ENCODE measurements at places on chromosomes 5 and 9. TPM values are rescaled to one million over a fixed set of nuclear protein-coding genes. Genes with fewer than 3 reads are reported as not detected.
A peak's percentile ranks its signal among the peaks of the same experiment; 100 is the strongest.

GRCh38 chr5:18152671-18153070 lies 518.4 kb downstream of the TAF11L14 start:
- DNase-seq, result no peak

The SLC25A2 gene
- 0.22 TPM for total RNA-seq

- DNase-seq, result no peak
Measured at GRCh38 chr9:3348169-3348568, 177.6 kb downstream of the RFX3 start.

DNA sequence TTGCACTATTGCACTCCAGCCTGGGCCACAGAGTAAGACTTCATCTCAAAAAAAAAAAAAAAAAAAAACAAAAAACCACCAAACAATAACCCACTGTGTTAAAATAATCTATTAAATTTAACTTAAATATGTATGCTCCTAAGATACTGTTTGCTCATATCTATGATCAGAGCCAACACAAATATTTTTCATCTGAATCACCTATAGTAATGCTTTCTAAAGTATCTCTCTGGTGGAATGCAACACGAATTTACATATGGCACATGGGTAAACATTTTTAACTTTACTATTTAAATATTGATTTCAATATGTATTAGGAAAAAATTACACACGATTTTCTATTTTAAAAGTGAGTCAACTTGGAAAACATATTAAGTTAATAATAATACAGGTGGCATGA lies 196.4 kb downstream of the RFX3 start:
- no peak for DNase-seq

The PRR16 gene
- total RNA-seq, result not detected

The KIF2A gene
- 78.8 TPM for total RNA-seq

DNA sequence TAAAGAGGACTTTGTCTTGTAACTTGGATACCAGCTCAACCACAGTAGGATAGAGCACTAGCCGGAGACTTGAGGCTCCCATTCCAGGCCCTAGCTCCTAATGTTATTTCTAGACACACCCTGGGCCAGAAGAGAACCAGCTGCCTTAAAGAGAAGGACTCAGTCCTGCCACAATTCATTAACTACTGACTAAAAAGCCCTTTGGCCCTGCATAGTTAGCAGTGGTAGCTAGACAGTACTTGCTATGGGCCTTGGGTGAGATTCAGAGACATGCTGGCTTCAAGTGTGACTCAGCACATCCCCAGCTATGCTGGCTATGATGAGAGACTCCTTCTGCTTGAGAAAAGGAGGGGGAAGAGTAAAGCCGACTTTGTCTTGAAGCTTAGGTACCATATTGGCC lies 47.3 kb downstream of the TMEM167A start:
- no peak for DNase-seq

DNA sequence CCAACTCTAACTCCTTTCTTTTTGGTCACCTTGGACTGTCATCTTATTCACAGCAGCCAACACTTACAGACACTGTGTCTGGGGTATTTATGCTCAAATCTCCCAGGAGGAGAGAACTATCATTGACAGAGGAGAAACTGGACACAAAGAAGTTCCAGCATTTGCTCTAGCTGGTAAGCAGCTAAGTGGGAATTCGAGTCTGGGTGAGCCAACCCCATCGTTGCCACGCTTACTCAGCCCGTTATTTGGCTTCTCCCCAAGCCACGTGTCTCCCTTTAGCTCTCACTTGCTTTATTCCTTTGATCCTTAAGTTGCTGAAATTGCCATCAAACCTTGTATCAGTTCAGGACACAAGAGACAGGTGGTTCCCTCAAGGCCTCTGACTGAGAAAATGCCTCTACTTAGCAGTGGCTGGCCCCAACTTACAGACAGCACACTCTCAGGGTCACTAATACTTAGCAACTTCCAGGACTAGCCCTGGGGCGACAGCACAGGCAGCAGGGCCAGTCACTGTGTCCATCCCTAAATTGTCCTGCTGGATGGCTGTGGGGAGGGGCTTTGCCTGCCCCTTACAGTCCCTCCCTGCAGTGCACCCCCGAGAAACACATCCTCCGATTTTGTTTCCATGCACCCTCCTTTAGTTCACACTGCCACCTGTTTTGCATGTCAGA lies 1.4 kb downstream of the SLC36A2 start:
- DNase-seq, result no peak

GRCh38 chr5:87188391-87188790 lies 79.3 kb upstream of the RASA1 start:
- no peak for DNase-seq

The SHROOM1 gene
- total RNA-seq, result 2.0 TPM

GRCh38 chr9:76269789-76270188 lies 124.4 kb downstream of the RFK start:
- no peak for DNase-seq

DNA sequence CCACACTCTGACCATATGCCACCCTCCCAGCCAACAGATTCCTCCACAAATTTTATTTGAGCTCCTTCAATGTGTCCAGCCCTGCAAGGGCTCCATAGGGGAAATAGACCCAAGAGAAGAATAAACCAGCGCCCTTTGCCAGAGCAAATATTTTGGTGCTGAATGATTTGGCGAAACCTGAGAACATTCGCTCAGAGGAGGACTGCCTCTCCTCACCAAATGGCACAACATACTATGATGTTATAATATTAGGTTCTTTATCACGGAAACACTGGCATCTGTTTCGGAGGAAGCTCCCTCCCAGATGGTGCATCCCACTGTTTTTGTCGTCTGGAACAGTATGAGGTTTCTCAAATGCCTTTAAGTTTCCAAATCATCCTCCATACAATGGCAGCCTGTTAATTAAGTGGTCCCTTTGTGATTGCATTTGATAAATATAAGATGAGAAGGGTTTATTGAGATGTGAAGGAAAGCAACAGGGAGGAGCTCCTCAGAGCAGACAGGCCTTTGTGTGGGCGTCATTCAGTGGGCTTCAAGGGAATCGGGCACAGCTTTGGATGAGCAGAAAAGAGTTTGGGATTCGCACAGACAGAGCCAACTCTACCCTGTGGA lies 139.1 kb upstream of the ADRA1B start:
- DNase-seq, result no peak

DNA sequence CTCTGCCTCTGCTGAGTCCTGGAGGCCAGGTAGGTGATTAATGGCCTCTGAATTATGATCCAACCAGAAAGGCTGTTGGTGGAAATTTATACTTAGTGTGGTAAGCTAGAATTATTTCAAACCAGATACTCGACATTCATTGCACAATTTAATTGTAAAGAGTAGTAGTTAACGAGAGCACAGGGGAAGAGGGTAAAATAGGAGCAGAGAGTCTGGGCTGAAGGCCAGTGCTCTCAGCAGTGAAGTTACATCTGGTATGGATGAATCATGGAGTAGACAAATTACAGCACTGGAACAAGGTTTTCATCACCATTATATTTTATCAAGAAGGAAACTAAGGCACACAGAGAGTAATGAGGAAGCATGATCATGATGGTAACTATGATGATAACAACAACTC lies 92.5 kb downstream of the TLR4 start:
- DNase-seq, result no peak

DNA sequence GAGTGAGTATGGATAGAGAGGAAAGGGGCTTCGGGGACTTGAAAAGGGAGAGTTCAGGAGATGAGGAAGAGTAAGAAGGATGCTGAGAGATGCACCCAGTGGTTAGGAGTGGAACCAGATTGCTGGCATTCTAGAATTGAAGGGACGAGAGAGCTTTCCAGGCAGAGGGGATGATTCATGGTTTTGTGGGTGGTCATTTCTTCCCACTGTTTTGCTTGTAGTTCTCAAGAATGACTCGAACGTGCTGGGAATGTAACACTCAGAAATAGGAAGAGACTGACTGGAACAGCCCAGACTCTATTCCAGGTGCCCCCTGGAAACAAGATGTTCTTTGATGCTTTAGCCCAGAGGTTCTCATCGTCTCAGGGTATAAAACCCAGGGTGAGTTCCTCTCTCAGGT lies 294.2 kb downstream of the ICE1 start:
- no peak for DNase-seq

The CAMK2A gene
- total RNA-seq, result 0.09 TPM

DNA sequence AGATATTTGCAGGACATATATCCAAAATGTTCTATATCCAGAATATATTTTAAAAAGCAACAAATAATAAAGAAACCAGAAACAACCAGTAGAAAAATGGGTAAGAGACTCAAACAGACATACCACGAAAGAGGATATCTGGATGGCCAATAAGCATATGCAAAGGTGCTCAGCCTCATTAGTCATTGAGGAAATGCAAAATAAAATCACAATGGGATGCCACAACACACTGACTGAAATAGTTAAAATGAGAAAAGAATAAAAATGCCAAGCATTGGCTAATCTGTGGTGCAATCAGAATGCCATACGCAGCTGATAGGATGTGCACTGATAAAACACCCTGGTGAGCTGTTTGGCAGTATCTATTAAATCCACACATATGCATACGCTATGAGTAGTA lies 265.8 kb upstream of the ANKH start:
- no peak for DNase-seq

The TRPM6 gene
- total RNA-seq, result 0.09 TPM

- DNase-seq, result peak; percentile 93
Measured at GRCh38 chr5:134224888-134225779, 739 bp downstream of the PPP2CA start.

The PCDHGB4 gene
- total RNA-seq, result 14.9 TPM

The FAM151B gene
- 3.9 TPM for total RNA-seq

DNA sequence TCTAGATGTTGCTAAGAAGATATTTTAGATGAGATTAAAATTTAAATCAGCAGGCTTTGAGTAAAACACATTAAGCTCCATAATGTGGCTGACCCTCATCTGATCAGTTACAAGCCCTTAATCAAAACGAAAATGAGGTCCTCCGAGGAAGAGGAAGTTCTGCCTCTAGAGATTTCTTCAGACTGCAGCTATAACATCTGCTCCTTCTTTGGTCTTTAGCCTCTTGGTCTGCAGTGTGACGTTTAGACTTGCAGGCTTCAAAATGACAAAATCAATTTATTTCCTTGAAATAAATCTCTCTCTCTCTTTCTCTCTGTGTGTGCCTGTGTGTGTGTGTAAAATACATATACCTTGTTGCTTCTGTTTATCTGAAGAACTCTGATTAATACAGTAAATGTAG lies 1429.8 kb upstream of the CDH9 start:
- DNase-seq, result no peak

- DNase-seq, result no peak
Measured at GRCh38 chr5:150541397-150541675, 33.4 kb downstream of the NDST1 start.

GRCh38 chr9:127898433-127899127 lies 823 bp downstream of the ST6GALNAC6 start:
- peak; percentile 61 for DNase-seq

DNA sequence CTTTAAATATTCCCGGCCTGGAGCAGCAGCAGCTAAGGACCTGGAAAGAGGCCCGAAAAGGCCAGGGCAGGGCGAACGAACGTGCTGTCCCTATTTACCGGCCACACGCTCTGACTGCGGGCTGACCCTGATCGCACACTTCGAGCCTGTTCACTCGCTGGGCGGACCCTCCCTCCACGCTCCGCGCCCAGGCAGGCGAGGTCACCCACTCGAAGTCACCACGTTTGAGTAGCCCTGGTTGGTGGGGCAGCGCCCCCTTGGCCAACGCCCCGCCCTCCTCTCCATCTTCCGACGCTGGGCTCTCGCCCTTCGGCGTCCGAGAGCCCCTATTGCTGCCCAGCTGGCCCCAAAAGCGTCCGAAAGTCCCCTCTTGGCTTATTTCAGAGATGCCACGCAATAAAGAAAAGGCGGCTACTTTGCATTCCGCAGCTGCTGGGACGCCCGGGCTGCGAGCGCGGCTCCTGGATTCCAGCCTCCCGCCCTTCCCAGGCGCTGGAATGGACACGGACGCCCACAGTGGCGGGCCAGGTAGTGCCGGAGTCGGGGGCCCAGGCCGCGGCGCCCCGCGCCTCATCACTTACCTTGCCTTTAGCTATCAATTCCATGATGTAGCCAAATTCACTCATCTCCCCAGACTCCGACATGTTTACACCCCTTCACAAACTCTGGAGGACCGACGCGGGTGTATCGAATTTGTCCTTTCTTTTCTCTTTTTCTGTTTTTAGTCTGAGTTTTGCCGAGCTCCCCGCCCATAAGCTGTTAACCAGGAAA lies 9.9 kb upstream of the TRIM36 start:
- DNase-seq, result peak; percentile 77

GRCh38 chr9:132150256-132150655 lies 11.6 kb upstream of the NTNG2 start:
- DNase-seq, result no peak

DNA sequence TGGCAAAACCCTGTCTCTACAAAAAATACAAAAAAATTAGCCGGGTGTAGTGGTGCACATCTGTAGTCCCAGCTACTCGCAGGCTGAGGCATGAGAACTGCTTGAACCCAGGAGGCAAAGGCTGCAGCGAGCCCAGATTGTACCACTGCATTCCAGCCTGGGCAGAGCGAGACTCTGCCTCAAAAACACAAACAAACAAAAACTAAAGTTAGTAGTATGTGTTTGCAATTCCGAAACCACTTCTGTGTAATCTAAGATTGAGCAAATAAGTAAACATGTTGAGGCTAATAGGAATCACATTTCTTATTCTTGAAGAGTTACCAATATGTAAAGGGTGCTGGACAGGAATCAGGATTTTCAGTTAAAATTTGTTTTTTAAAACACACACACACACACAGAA lies 70.0 kb upstream of the SUSD1 start:
- no peak for DNase-seq

DNA sequence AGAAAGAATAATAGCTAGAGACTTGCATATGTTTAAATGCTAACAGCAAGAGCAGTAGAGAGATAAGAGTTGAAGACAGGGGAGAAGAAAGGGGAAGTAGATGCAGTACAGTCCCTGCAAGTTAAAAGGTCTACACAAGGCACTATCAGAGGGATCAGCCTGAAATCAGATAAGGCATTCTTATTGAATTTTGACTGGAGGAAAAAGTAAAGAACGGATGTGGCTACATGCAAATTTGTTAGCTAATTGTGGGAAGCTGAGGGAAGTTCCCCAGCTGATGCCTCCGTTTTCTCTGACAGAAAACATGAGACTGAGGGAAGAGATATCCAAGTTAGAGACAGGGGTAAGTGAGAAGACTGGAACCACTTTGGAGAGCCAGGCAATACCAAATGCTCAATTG lies 12.9 kb upstream of the RHOBTB3 start:
- no peak for DNase-seq

GRCh38 chr5:4028384-4028783 lies 432.8 kb downstream of the IRX1 start:
- DNase-seq, result no peak

Measured in neural progenitor cell (in vitro differentiated cells).